Stimulated activated CD8-positive, alpha-beta memory T cell treated with anti-CD3 and anti-CD28 coated beads, Interleukin-2, amount 100 ng/mL, for 48 hours (primary cell): ENCODE measurements at places on chromosomes 2 and 18.

- no peak for DNase-seq
Measured at GRCh38 chr18:48864876-48865275, 85.9 kb downstream of the SMAD7 start.

DNA sequence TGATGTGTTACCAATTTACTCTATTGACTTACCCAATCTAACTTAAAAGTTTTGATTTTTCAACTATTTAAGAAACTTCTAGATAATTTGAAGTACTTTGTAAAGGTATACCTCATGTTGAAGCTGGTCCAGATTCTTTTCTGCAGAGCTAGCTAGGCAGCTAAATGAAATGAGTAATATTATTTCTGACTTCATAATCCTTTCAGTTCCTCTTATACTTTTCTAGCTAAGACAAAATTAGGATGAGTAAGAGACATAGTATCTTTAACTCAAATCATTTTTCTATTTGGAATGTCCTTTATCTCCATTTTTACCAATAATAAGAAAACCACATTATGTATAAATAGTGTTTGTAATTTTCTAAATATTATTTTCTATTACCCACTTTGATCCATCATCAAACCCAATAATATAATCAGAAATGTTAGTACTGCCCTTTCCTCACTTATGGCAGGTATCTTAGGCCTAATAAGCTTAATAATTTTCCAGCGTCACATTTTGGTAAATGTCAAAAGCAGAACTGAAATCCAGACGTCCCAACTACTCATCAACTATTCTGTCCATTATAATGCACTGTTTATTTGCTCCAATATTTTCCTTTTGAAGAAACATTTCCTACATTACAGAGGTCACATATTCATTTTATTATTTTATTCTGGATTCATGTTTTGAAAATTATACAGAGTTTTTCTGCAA is 456.6 kb downstream of the THSD7B start:
- DNase-seq, result no peak

DNA sequence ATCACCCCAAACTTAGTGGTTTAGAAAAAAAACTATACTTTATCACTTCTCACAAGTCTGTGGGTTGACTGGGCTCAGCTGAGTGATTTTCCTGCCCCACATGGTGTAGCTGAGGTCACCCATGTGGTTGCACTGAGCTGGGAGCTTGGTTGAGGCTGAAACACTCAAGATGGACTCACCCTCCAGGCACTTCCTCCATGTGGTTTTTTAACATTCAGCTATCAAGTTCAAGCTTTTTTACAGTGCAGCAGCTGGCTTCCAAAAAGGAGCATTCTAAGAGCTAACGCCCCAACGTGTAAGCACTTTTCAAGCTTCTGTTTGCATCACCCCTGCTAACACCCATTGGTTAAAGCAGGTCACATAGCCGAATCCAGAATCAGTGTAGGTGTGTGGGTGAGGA is 105.9 kb upstream of the CREB1 start:
- peak; percentile 37 for DNase-seq

DNA sequence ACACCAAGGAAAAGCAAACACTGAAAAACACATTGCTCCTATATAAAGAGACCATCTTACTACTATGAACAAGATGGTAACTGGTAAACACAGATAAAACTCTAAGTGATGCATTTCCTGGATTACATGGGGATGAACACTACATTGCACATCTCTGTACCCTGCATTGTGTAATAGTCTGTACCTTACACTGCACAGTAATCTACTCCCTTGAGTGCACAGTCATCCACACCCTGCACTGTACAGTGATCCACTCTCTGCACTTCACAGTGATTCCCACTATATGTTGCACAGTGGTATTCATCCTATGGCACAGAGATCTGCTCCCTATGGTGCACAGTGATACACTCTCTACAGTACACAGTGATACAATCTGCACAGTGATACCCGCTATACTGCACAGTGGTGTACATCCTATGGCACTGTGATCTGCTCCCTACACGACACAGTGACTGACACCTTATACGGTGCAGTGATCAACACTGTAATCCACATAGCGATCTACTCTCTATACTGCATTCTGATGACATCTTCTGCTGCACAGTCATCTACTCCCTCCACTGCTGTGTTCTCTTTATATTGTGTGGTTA is 462.2 kb upstream of the RGPD4 start:
- no peak for DNase-seq

- DNase-seq, result no peak
Measured at GRCh38 chr2:181770150-181770549, 89.8 kb upstream of the NEUROD1 start.

DNA sequence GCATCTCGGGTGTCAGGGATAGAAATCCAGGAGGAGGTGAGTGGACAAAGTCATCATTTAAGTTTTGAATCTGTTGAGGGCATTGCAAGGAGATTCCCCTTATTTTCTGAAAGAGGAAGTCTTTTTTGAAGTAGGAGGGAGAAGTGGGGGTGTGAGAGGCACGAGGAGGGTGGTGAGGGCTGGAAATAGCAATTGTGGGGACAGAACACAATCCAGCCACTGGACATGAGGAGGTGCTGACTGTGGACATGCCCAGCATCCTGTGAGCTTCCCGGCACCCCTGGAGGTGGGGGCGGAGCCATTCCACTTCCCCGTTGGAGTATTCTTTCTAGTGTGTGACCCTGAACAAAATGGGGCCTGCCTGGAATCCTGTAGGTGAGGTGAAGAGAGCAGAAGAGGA is 310.7 kb upstream of the EPAS1 start:
- DNase-seq, result no peak

DNA sequence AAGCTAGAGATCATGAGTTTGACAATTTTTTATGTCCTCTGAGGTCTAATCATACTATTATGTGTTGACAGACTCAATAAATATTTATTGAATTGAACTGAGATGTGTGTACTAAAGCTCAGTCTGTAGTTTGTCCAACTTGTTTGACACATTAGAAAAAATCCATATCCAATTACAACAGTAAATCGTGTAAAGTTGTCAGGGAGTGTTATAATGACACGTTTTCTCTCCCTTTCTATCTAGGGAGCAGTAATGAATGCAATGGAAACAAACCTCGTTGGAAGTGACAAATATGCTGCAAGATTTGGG is 28.4 kb downstream of the ITGA4 start:
- no peak for DNase-seq

DNA sequence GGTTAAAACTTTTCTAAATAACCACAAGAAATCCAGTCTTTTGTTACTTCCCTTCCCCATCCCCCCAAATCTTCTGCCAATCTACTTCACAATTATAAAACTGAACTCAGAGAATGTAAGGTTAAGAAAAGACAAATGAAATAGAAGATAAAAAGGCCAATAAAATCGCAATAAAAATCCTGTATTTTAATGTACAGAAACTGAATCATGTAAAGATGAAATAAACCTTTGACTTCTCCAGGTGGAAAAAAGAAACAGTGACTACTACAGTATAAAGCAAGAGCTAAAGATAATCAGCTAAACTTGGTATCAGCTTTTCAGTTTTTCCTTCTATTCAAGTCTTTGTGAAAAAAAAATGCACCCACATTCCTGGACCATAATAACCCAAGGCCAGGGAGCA is 1.7 kb downstream of the SYT4 start:
- DNase-seq, result no peak

DNA sequence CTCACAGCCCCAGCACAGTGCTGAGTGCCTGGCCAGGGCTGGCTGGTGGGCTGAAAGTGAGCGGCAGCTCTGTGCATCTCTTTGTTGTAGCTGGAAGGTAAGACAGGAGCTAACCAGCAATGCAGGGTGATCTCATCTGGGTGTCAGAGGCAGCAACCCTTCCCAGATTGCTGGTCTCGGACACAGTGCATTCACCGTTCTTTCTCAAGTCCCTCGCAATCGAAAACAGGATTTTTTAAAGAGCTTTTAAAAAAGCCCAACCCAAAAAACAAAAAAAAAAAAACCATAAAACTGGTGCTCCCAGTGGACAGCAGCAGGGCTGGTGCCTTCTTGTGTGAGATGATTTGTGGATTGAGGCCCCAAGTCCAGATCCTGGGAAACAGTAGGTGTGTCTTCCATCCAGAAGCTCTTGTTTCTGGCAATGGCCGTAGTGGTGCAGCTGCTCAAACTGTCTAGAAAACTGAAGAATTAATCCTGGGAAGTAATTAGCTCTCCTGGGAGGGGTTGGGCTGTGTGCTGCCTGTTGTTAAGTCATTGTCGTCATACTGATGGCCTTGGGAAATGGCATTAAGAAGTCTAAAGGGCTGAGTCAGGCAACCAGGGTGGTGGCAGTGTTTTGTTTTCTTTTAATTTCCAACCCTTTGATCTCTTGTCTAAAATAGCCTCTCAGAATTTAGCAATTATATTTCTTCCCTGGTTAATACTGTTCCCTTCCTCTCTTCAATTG is 156.7 kb downstream of the KLHL29 start:
- no peak for DNase-seq

GRCh38 chr2:106919012-106919411 is 33.0 kb upstream of the ST6GAL2 start:
- DNase-seq, result no peak

- DNase-seq, result no peak
Measured at GRCh38 chr2:150624001-150624401, 136.5 kb upstream of the RND3 start.

DNA sequence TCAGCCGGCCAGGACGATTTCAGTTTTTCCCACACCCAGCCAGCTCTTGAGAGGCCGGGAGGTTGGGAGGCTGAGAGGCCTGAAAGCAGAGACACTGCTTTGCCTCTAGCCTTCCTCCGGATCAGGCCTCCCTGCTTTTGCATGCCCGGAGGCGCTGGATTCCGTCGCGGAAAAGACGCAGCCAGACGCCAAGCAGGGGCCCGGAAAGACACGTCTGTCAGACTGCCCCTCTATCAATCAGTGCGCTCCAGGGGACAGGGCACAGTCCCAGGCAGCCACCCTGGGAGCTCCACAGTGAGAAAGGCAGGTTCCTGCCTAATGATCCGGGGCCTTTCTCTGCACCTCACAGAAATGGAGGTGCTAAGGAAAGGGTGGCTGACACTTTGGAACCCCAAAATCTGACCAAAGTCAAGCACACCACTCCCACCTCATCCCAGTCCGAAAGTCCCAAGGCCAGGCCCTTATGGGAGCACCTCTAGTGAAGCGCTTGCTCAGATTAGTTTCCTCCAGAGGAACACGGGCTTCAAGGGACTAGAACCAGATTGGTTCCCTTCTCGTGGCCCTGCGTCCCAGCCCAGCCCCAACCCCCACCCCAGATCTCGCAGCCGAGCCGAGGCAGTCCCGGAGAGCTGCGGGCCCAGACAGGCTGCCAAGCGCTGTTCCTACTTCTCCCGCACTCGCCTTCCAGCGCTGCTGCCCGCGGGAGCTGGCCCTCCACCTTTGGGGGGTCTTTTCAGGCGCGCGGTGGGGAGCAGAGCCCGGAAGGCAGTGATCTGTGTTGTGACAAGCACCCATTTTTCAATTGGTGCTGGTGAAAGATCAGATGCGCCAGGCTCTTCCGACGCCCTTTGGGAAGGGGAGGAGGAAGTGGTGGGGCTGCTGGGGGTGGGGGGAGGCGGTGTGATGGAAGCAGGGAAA is 5.0 kb downstream of the DLX1 start:
- DNase-seq, result no peak

DNA sequence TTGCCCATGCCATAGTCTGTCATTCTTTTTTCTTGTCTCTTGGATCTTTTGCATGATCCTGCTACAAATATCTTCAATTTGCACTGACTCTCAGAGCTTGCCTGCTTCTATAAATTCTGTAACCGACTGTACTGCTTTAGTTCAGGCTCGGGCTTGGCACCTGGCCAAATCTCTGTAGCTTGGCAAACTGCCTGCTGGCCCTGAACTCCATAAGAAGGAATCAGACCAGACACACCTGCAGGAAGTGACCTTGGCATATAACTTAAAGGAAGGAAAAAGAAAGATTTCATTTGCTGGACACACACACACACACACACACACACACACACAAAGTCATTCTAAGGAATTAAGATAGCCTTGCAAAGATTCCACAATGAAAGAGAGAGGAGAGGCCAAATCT is 291.2 kb upstream of the DDX18 start:
- no peak for DNase-seq

GRCh38 chr2:145184741-145185651 is 665.1 kb upstream of the ZEB2 start:
- no peak for DNase-seq

DNA sequence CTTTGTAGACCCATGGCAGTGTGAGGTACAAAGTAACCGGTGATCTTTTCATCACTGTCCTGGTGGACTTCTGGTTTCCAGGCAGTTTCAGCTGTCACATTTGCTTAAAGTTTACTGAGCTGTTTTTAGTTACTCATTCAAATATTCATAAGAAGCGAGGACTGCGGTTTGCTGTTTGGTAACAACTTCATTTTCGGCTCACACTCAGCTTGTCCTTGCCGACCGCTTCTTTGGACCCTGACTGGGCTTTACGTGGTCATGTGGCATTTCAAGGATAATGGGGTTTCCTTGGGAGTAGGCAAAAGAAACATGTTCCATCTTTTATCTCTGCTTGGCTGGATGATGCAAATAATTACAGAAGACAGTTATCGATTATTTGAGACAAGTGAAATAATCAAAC is 350.7 kb downstream of the PAX3 start:
- DNase-seq, result no peak

- no peak for DNase-seq
Measured at GRCh38 chr2:62440281-62440946, 65.6 kb downstream of the TMEM17 start.

- DNase-seq, result no peak
Measured at GRCh38 chr18:24731158-24731557, 270.7 kb downstream of the HRH4 start.

DNA sequence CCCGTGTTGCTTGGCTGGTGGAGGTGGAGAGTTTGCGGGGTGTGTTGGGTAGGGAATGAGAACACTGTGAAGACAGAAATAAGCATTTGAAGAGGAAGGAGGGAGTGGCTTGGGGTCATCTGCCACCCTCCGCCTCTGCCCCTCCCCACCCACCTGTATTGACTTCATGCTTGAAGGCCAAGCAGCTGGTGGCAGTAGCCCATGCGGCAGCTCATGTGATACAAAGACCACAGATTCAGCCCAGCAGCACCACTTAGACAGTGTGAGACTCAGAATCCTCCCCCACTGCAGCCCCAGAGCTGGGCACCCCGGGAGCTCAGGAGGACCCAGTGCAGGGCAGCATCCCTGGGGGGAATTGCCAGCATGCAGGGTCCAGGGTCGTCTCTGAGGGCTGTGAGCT is 15.4 kb downstream of the NPPC start:
- DNase-seq, result no peak

DNA sequence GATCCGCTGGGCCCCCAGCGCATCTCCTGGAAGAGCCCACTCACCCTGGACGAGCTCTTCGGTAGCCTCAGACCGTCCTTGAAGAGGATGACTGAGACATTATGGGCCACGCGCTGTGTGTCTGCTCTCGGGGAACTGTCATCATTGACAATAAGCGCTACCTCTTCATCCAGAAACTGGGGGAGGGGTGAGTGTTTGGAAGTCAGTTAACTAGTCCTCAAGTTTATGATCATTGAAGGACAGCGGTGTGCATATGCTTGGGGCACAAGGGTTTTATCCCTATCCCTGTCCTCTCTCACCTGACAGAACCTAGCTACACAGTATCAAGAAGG is 586 bp downstream of the STK16 start:
- DNase-seq, result no peak

- no peak for DNase-seq
Measured at GRCh38 chr2:98744595-98744994, 13.7 kb upstream of the MGAT4A start.
